ENCODE measurements at places on chromosomes 4 and X.
A peak's percentile ranks its signal among the peaks of the same experiment; 100 is the strongest.

GRCh38 chr4:62512271-62512670 is 1312.1 kb downstream of the ADGRL3 start:
- no peak for DNase-seq

GRCh38 chr4:77699731-77700210 is 94.2 kb downstream of the CXCL13 start:
- DNase-seq = no peak

DNA sequence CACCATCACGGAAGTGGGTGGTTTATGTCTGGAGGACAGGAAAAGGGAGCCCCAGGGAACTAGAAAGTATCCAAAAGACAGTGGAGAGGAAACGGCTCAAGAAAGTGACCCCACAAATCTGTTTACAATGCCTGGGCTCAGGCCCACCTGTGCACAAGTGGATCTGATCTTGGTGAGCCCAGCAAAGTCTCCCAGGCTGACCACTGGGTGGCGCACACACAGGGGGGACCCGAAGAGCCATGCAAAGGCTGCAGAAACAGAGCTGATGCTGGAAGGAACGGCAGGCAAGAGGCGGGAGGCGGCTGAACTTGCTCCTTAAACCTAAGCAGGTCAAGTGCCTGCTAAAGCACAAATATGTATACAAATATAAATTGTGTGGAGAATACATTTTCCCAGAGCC is 9.6 kb downstream of the HAUS7 start:
- DNase-seq = peak; percentile 33

GRCh38 chr4:81550388-81550859 is 78.7 kb upstream of the RASGEF1B start:
- DNase-seq = no peak

GRCh38 chrX:112056476-112056875 is 26.1 kb downstream of the TRPC5 start:
- DNase-seq = no peak

- DNase-seq = no peak
Observed at GRCh38 chrX:110791071-110791470, 4.5 kb downstream of the CHRDL1 start.

DNA sequence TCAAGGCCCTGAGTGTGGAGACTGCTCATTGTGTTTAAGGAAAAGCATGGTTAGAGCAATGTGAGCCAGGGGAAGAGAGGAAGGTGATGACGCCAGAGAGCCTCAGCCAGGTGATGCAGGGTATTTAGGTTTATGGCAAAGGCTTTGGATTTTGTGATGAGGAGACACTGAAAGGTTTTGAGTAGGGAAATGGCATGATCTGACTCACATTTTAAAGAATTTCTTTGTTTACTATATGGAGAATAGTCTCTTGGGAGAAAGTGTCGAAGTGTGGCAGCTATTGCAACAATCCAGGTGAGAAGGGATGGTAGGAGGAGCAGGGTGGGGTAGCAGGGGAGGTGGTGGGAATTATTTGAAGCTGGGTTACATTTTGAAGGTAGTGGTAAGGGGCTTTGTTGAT is 293.4 kb upstream of the IGFBP7 start:
- no peak for DNase-seq

DNA sequence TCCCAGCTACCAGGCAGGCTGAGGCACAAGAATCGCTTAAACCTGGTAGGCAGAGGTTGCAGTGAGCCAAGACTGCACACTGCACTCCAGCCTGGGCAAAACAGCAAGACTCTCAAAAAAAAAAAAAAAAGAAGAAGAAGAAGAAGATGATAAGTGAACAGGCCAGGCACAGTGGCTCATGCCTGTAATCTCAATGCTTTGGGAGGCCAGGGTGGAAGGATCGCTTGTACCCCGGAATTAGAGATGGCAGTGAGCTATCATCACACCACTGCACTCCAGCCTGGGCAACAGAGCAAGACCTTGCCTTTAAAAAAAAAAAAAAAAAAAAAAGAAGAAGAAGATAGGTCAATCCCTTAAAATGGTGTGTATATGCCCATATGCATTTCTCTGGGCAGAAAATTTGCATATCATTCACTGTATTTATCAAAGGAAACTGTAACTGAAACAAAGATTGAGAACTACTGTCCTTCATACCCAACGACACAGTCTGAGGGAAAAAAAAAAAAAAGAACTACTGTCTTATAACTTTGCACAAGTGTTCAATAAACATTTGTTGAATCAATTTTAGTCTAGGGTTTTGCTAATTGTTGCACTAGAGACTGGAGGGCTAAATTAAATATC is 2.3 kb downstream of the RFC1 start:
- no peak for DNase-seq

DNA sequence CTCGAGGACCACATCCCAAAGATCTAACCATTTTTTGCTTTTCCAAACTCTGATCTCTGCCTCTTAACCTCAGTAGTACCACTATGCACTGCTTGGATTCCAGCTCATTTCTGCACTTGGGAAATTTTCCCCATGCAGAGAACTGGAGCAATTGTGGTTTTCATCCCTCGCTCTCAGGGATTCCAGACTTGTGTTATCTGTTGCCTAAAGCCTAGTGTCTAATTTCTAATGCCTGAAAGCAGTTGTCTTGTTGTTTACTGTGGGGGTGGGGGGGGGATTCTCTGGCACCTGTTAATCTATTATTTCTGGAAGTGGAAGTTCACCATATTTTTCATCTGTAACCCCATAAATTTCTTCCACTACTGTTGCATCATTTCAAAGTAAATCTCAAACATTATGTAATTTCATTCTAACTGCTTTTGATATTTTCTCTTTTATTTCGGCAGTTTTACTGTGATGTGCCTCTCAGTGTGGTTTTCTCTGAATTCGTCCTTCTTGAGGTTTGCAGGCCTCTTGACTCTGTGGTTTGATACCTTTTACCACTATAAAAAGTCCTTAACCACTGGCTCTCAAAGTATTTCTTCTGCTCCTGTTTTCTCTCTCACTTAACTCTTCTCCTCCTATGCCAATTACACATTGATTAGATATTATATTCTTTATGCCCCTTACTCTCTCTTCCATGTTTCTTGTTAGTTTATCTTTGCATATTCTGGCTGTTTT is 205.6 kb upstream of the EOLA2 start:
- DNase-seq = no peak

DNA sequence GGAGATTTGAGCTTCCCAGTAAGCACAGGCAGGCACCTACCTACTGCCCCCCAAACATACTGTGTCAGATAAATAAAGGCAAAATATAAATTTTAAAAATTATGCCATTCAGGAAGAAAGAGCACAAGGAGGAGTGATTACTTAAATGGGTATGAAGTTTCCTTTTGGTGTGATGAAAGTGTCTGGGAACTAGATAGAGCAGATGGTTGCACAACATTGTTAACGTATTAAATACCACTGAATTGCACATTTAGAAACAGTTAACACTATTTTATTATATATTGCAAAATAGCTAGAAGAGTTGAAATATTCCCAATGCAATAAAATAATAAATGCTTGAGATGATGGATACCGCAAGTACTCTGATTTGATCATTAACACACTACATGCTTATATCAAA is 374.7 kb upstream of the FGF13 start:
- DNase-seq = no peak

- DNase-seq = no peak
Observed at GRCh38 chrX:107656978-107657377, 28.7 kb downstream of the PRPS1 start.

DNA sequence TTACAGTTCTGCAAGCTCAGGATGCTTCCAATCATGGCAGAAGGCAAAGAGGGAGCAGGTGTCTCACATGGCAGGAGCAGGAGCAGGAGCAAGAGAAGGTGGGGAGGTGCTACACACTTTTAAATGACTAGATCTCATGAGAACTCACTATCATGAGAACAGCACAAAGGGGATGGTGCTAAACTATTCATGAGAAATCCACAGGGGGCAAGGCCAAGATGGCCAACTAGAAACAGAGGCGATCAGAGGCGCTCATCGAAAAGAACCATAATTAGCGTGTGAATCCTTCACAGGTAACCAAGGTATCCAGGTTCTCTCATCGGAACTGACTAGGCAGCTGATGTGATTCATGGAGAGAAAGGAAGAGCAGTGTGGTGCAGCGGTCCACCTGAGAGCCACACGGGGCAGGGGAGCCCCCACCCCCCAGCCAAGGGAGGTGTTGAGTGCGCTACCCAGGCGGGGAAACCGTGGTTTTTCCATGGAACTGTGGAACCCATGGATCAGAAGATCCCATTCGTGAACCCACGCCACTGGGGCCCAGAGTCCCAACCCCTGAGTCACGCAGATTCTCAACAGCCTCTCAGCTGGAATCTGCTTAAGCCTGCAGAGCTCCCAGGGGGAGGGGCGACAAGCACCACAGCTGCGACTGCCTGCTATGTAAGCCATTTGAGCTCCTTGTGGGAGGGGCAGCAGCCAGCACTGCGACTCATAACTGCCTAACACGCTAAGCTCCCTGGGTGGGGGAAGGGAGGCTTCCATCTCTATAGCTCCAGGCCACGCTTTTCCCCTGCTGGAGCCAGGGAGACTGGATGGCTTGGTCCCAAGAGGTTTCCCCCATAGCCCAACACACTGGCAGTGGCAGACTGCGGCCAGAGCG is 46.7 kb downstream of the FGF16 start:
- no peak for DNase-seq

DNA sequence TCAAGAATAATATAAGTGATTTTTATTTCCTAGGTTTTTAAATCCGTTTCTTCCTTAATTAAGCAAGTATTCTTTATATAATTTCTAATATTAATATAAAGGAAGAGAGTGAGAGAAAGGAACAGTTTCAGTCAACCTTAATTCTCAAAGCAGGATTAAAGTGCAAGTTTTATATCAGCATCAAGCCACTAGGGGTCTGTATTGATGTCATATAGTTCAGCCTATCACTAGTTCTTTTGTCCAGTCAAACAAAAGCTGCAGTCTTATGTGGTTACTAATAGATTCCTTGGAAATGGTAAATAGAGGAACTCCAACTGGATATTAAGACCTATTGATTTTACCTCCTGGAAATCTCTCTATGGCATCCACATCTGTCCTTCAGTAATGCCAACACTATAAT is 82.0 kb downstream of the NAP1L3 start:
- no peak for DNase-seq

GRCh38 chr4:963276-964225 is 9.8 kb downstream of the DGKQ start:
- no peak for DNase-seq

DNA sequence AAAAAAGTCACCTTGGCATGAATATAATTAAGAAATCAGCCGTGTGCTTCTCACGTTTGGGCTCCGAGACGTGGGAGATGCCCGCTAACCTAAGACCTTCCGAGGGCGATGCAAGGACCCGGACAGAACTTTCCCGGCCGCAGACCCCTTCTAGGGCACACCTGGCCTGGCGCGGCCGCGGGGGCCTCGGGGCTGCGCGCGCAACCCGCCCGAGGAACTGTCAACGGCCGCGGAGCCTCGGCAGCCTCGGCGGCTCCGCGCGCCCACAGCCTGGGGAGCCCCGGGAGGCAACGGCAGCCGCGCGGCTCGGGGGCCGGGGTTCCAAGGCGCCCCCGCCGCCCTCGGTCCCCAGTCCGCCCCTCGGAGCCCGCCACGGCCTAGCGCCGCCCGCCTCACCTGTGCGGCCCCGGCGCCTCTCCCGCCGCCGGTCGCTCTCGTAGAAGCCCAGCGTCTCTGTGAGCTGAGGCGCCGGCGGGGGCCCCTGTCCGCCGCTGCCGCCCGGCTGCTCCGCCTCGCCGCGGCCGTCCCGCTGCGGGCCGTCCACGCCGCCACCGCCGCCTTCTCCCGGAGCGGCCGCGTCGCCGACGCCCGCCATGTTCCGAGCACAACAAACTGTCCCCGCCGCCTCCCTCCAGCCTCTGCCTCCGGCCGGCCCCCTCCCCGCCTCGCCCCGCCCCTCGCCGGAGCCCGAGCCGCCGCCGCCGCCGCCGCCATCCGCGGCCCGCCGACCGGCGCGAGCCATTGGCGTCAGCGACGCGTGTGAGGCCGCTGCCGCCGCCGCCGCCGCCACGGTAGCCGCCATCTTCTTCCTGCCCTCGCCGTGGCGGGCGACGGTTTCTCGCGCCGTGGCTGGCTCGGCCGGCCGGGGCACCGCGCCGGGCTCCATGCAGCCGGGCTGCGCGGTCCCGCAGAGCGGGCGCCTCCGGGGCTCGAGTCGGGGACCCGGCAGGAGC is at the start of gene TAPT1:
TSS of gene TAPT1 (minus strand) at position 609 of the 953 bp plus-strand sequence. CDS start at position 595, 14 bp downstream.
- peak; percentile 77 for DNase-seq

GRCh38 chrX:69305333-69306062 is 140.2 kb upstream of the PJA1 start:
- DNase-seq = no peak

- DNase-seq = no peak
Observed at GRCh38 chr4:86833615-86834014, 15.6 kb downstream of the SLC10A6 start.

GRCh38 chr4:110636680-110637407 is 14.0 kb upstream of the PITX2 start:
- no peak for DNase-seq

DNA sequence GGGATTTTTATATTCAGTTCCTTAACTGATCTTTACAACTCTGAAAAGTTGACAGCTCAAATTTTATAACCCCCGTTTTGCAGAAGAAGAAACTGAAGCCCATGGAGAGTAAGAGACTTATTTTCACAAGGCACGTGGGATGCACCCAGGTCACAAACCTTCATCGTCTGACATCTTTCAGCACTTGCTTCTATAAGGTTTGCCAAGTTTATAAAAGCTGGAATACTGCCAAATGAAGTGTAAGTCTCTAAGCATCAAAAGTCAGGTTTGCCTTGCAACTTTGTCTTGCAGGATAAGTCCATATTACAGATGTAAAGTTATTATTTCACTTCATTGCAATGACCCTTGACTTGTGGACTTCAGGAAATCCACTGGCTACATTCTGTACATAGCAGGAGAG is 6.3 kb upstream of the KCNIP4 start:
- no peak for DNase-seq

DNA sequence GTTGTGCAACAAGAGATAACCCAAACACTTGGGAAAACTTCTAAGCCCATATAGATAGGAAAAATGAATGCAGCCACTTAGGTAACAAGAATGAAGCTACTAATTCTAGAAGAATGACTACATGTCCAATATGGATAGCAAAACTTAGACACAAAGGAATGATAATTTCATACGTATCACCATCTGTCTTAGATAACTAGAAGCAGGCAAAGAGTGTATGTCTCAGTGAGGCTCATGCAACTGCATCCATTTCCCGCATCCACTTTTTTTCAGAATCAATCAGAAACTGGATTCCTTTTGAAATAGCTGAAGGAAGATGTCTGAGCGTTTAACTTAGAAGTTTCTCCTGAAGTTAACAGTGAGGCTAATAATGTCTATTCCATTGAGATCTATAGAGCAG is 408.7 kb upstream of the PITX2 start:
- DNase-seq = no peak

DNA sequence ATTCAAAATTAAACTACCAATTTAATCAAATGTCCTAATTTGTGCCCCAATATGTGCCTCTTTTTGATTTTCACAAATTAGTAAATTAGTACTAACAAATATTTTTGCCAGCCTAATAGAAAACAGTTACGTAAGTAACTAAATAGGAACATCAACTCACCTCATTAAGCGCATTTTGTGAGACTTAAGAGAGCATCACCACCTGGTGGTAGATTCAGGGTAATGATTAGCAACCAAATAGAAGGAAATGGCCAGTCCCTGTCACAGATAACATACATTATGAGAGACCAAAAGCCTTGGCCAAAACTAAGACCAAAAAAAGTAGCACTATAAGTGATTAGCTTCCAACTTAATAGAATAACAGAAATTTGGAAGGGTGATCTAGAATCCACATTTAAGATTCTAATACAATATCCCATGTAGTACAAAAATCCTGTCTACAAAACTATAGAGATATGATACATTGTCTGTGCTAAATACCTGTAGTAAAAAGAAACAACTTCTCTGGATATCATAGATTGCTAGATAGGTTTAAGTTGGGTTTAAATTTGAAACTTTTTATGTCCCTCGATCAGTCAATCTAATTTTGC is 46.7 kb downstream of the C4orf46 start:
- peak; percentile 17 for DNase-seq
